ENCODE measurements at places on chromosomes 16 and 17.

- peak; percentile 50 for DNase-seq
Observed at GRCh38 chr17:78013683-78014467, 55.4 kb downstream of the TNRC6C start.

DNA sequence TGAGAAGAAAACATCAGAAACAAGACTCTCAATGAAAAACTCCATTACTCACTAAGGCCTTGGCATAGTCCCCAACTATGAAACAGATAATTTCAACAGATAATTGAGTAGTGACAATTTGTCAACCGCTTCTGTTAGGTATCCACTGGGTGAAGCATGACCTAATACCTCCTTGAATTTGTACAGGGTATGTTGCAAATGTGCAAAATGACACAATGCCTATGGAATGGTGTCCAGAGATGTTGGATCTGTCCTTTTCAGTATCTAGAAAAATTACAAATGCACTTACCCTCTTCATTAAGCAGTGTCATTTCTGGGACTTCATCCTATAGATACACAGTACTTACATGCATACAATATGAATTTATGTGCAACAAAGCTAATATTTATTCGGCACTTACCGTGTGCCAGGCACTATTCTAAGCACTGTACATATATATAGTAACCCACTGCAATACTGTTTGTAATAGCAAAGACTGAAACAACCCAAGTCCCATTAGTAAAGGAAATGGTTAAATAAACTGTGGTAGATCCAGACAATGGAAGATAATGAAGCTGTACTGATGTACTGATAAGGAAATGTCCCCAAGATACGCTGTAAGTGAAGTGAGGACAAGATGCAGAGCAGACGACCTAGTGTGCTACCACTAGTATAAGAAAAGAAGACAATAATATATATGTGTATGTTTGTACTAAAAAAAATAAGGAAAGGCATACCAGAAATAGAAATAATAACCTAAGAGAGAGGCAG is 21.4 kb upstream of the SLC6A4 start:
- DNase-seq, result no peak

GRCh38 chr17:59764292-59764741 is 56.9 kb downstream of the VMP1 start:
- DNase-seq, result no peak

DNA sequence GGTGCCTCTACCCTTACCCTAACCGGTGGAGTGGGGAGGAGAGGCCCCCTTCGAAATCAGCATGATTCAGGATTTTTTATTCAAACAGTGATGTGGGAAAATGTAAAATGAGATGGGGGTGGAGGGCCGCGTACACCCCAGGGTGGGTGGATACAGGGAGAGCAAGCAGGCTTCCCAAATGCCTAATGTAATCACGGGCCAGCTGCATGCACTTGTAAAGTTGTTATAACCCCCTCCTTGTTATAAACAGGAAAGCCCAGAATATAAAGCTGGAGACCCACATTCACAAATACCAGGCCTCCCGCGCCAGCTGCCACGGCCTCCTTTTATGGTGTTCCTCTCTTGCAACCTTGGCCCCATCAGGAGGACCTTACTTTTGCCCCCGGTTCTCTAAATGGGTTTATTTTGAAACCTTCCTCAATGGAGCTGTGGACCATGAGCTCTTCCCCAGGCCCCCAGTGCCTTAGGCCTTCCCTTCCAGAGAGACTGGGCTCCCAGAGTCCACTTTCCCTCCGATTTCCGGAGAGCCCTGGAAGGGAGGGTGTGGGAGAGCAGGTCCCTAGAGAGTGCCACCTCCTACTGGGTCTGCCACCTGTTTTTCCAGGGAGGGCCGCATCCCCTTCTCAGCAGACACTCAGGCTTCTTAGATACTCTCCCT is 906 bp upstream of the FOXL1 start:
- no peak for DNase-seq

- peak; percentile 64 for DNase-seq
Observed at GRCh38 chr17:8153957-8154607, 1.9 kb upstream of the PER1 start.

GRCh38 chr17:78126895-78127238 is 1.7 kb downstream of the TMC6 start:
- DNase-seq, result no peak

DNA sequence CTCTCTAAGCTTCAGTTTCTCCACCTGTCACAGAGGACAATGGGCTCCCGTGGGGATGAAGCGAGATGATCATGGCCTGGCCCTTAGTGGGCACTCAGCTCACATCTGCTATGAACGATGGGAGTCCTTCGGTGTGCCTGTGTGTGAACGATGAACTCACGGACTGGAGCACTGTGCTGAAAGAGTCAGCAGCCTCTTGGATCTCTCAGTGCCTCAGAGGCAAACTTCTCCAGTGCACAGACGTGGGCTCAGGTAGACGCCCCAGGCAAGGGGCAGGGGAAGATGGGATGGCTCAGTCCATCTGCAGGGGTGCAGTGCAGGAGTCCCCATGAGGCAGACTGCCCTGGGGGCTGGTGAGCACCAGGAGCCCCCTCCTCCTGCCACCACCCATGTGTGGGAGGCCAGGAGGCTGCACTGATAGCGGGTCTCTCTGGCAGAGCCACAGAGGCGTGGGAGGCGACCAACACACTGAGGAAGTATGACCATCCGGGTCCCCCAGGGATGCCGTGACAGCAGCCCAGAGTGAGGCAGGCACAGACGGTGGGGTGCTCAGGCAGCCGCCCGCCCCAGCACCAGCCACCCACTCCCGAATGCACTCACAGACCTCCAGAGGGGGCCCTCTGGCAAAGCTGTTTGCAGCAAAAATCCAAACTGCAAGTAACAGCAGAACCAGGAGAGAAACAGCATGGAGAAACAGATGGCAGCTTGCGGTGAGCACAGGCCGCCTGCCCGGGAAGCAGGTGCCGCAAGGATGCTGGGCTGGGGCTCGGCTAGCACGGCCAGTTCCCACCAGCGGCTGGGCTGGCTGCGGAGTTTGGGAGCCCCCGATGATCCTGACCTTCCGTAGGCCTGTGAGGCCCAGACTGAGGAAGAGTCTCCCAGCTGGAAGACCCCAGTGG is 82.7 kb downstream of the RPH3AL start:
- DNase-seq, result no peak

DNA sequence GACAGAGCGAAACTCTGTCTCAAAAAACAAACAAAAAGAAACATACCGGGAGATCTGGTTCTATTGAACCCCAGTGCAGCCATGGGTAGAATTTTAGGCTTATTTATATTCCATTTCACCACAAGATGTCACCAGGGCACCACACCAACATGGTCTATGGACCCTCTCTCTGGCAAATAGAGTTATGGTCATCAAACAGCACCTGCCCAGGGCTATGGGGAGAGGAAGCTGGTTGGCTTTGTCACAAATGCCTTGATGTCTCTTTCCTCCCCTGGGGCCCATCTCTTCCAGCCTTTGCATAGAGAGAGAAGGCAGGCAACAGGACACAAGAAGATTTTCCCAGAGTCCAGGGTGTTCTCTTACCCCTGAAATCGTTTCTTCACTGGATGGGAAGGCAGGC is 128.4 kb downstream of the WWOX start:
- no peak for DNase-seq

DNA sequence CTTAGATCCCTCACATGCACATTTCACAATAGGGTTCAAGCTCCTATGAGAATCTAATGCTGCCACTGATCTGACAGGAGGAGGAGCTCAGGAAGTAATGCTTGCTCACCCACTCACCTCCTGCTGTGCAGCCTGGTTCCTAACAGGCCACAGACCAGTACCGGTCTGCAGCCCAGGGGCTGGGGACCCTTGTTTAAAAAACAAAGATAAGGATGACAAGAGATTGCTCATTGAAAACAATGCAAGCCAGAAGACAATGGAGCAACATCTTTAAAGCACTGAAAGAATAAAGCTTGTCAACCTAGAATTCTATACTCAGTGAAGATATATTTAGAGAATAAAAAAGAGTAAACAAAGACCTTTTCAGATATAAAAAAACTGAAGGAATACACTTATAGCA is 22.8 kb upstream of the FA2H start:
- no peak for DNase-seq

DNA sequence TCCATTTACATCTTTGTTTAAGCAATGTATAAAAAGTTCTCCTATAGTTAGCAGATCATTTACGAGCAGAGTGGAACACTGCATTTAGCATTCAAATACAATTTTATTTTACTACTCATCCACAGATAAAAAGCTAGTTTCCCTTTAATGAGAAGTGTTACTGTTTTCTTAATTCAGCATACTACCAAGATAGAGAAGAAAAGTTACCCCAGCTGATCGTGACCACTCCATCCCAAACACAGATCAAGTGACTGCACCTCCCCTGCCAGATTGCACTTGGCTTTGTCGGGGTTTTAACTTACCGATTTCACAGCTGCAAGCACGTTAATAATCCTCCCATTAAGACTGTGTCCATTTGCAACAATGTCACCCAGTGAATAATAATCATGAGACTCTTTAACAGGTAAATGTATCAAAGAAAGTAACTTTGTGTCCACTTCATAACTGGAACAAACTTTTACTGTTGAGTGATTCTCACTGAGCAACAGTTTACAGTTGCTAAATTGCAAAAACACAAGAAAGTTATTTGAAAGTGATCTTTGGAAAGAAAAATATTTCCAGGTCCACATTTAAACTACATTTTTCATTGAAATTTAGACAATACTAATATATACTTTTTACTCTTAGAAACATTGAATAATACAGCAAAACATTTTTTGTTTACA is 14.4 kb downstream of the MEIOB start:
- no peak for DNase-seq

DNA sequence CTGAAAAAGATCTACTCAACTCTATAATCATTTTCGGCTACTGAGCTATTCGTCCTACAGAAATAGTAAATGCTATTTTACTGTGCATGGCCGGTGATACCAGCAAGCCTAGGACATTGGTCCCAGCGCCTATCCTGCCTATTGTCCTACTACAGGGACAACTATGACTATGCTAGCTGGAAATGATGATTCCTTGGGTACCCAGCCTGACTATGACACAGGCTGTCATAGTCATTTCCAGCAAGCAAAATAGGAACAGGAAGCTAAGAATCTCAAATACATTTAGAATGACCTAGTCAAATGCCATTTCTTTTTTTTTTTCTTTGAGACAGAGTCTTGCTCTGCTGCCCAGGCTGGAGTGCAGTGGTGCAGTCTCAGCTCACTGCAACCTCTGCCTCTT is 33.7 kb upstream of the HSBP1 start:
- DNase-seq, result no peak

DNA sequence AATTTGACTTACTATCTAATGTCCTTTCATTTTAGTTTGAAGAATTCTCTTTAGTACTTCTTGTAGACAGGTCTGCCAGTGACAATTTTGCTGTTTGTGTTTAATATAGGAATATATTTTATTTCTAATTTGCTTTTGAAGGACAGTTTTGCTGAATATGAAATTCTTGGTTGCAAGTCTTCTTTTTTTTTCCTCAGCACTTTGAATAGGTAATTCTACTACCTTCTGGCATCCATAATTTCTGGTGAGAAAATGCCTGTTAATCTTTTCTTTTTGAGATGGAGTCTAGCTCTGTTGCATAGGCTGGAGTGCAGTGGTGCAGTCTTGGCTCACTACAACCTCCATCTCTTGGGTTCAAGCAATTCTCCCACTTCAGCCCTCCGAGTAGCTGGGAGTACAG is 25.2 kb upstream of the CCL22 start:
- DNase-seq, result no peak

DNA sequence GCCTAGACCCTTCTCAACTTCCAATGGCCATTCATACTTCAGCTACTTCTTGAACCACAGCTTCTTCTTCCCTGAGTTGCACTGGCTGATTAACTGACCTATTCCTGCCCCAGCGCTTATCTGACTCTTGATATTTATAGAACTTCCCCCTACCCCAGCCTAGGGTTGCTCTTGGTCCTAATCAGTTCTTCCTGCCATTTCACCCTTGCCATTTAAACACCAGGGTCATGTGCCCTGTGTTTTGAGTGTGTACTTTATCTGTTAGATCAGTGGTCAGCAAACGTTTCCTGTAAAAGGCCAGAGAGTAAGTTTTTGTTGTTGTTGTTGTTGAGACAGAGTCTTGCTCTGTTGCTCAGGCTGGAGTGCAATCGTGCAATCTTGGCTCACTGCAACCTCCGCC is 82.4 kb upstream of the COX10 start:
- DNase-seq, result no peak

- DNase-seq, result peak; percentile 67
Observed at GRCh38 chr17:48100591-48101011, 677 bp downstream of the CBX1 start.

GRCh38 chr17:31525801-31526549 is 134.5 kb downstream of the RAB11FIP4 start:
- no peak for DNase-seq

DNA sequence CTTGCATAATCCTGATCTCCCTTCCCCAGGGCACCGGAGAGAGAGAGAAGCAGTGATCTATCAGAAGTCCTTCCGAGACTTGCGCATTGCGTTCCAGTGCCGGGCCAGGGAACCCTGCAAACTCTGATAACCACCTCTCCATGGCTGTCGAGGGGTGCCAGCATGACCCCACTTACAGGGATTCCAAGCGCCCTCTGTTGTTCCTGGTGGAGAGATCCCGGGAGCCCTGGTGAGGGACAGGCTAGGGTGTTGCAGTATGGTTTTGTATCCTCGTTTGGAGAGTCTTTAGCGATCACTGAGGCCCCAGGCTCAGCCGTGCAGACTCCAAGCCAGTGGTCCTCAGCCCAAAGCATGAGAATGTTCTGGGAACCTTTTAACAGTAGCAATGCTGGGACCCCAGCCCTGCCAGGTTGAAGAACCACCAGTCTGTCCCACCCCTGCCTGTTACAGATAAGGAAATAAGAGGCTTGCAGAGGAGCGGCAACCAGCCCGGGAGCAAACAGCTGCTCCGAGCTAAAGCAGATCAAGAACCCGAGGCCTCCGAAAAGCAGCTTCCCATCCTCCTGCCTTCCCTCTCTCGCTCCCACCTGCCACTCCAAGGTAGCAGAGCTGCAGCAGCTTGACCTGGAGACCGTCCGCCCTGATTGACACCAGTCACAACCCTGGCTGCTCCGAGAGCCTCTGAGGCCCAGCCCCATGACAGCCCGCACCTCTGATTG is 150.3 kb upstream of the RPL38 start:
- DNase-seq, result no peak

DNA sequence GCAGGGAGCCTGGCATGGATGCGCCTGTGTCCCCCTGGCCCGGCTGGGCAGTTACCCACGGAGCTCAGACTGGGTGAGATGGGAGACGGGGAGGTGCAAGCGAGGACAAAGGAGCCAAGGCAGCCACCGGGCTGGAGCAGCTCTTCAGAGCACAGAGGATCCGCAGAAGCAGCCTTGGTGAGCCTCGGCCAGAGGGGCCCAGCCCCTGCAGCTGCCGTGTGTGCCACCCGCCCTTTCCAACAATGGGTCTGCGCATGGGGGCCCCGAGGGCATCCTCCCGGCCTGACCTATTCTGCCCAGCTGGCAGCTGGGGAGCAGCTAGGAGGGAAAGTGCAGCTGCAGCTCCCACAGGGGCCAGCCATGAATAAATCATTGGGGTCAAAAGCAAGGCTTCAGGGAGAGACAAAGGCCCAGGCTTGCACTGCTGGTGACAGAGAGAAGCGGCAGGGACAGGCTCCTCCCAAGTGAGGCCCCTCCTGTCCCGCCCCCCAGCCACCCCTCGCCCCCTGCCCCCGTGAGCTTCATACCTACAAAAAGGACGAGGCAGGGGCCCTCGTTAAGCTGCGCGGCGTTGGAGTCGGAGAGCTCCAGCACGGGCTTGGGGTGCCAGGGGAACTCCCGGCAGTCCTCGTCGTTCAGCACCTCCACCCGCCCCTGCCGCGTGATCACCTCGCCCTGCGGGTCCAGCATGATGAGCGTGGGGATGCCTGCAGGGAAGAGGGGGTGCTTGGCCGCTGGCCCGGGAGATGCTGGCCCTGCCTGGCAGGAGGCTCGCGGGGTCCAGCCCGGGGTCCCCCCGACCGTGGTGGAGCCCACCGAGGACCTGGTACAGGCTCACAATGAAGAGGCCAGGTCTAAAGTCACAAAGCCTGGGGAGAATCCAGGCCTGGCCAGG is 22.6 kb downstream of the MRM3 start:
- no peak for DNase-seq

Data from NCI-H1105 (cell line).